ENCODE measurements at places on chromosomes 12 and 14.

GRCh38 chr12:122528582-122528981, 1.5 kb downstream of the KNTC1 start:
- no peak for DNase-seq

DNA sequence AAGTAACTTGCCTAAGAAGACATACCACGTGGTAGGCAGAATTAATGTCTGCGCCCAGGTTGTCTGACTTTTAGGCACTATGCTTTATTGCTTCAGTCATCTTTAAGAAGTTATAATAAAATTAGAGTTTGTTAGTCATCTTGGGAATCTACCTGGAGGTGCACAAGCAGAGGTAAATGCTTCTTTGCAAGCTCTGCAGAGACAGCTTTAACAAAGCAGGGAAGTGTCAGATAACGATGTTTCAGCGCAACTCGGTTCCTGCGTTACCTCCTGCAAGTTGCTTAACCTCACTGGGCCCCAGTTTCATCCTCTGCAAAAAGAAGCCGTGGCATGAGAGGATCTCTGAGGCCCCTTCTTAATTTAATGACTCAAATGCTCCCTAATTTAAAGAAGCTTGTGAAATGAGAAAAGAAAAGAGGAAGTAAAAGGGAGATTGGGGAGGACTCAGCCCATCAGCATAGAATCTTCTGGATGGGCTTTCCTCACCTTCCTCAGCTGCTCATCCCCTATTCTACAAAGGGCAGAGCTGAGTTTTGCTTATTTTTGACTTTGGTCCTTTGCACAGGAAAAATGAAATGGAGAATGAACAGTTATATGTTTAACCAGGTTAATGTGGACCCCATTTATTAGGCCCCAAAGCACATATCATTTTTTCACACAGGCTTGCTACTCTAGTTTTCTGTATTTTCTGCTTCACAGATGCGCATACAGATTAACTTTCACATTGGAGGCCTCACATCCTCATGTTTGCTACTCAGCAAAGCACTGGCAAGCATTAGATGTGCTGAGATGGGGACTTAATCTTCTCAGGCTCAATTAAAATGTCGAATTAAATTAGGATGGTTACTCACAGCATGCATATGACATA, 5.1 kb downstream of the ARHGDIB start:
- no peak for DNase-seq

- DNase-seq: no peak
These were observed 11.6 kb upstream of the TMEM117 start for GRCh38 chr12:43824207-43824775.

DNA sequence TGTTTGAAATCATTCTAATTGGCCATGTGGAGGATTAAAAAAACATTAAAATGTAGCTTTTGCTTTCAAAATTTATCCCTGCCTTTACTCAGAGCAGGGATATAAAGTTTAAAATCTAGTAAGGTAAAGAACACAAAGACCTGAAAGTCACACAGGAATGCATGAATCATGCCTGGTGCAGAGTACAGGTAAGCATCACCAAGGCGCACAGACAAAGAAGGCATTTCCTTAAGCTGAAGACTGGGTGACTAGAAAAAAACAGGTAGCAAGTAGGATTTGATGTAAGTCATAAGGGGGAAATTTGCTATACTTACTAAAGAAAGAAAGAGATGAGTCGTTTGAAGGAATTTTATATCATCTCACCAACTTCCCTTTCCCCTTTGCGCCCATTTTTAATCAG, 405.6 kb downstream of the GXYLT1 start:
- DNase-seq: no peak

DNA sequence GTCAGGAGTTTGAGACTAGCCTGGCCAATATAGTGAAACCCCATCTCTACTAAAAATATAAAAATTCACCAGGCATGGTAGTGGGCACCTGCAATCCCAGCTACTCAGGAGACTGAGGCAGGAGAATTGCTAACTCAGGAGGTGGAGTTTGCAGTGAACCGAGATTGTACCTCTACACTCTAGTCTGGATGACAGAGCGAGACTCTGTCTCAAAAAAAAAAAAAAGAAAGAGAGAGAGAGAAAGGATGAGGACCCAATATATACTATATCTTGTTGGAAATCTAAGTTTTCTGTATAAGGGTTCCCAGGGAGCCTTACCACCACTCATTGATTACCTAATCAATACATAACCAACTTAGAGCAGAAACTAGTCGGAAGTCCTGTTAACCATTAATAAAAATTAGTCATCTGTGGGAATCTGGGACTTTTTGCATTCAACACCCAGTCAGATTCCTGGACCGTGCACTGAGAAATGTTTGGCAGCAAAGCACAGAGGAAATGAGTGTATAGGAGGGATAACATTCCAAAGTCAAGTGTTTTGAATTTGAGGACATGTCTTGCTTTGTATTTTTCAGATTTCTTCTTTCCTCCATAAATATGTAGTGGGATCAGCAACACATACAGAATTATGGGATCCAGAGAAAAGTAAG, 44.8 kb upstream of the NR2C1 start:
- DNase-seq: no peak

DNA sequence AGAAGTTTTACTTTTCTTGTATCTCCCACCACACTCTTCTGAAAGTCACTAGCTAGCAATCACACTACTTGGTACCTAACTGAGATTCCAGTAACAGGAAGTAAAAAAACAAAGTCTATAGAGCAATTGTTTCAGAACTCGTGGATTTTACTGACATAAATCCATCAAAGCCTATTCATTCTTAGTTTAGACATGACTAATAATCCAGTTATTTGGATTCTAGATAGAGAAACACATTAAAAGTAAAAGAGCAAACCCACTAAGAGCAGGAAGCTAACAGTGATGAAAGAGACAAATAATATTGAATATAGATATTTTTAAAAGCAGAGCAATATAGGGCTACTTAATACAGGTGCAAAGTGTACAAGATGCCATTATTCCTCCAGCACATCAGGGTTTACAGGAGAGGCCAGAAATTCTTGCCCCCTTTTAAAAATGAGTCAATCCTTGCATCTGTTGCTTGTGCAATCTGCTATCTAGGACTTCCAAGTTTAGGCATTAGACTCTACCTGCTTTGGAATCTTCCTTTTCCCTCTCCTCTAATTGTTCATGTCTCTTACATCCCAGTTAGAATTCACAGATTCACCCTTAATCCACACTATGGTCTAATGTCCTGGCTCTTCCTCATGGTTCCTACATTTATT, 6.0 kb downstream of the HEATR5A start:
- DNase-seq: peak; percentile 2

All from SW480 (cell line).